ENCODE measurements at places on chromosomes 4 and X.

- DNase-seq = no peak
Measured at GRCh38 chr4:89258506-89258905, 49.1 kb downstream of the GPRIN3 start.

GRCh38 chr4:49036528-49036927, 50.5 kb downstream of the CWH43 start:
- DNase-seq = no peak

- no peak for DNase-seq
Measured at GRCh38 chrX:150873616-150874015, 24.9 kb downstream of the CD99L2 start.

- DNase-seq = no peak
Measured at GRCh38 chr4:83581411-83582288, 45.7 kb downstream of the GPAT3 start.

- no peak for DNase-seq
Measured at GRCh38 chr4:11966782-11967181, 538.1 kb upstream of the HS3ST1 start.

GRCh38 chrX:41055740-41056139, 29.5 kb upstream of the USP9X start:
- DNase-seq = no peak

DNA sequence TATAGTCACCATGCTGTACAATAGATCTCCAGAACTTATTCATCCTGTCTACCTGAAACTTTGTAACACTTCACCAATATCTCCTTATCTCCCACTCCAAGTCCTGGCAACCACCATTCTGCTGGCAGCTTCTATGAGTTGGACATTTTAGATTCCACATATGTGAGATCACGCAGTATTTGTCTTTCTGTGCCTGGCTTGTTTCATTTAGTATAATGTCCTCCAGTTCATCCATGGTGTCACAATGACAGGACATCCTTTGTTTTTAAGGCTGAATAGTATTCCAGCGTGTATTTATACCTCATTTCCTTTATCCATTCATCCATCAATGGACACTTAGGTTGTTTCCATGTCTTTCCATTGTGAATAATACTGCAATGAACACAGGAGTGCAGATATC, 198.7 kb downstream of the QDPR start:
- no peak for DNase-seq

- no peak for DNase-seq
Measured at GRCh38 chr4:23660865-23661264, 229.0 kb downstream of the PPARGC1A start.

GRCh38 chr4:160580581-160580980, 1477.7 kb downstream of the RAPGEF2 start:
- no peak for DNase-seq
